ENCODE measurements at places on chromosomes 11 and 22.

DNA sequence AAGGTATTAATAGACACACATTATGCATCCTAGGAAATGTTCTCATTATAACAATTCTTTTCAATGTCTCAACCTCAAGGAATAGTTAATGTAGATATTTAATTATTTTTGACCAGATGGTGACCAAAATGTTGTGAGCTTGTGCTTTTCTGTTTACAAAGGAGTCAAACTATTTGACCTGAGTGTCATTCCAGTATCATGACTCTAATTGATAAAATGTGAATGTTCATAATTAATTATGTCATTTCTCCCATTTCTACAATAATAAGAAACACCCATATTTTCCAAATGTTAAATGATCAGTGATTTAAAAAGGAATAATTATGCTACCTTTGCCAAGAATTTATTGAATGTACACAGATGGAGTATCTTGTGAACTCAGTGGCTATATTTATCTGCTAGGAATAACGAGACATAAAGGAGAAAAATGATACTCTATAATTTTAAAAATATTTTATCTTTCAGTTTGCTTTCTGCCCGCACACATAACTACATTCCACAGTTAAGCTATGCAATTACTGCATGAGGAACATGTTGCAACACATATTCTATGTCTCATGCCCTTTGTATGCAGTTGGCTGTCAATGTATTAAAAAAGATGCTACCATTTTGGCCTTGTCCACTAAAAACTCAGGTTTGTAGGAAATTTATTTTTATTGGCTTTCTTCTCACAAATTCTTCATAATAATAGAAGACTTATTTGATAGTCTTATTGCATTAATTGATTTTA lies 376.7 kb upstream of the CCDC179 start:
- DNase-seq: no peak

DNA sequence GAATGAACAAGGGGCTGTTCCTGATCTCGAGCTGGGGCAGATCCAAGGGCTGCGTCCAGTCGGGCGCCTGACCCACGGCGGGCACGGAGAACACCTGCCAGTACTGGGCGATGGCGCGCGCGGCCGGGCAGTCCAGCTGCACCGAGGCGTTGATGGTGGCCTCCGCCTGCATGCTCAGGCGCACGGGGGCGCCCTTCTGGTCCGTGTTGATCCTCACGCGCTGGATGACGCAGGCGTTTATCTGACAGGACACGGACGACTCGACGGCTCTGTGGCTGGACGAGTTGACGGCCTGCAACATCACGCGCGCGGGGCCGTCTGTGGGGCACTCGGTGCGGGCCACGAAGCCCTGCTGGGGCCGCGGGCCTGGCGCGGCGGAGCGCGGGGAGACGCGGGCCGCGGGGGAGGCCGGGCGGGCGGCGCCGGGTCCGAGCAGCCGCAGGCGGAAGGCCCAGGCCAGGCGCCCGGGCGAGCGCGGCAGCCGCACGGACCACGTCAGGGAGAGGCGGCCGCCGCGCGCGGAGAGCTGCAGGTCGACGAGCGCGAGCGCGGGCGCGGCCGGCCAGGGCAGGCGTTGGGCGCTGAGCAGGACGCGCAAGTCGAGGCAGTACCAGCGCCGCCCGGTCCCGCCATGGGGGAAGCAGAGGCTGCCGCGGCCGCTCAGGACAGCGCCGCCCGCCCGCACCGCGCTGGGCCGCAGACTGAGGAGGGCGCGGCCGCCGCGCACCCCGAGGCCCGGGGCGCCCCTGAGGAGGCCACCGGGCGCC lies 511 bp downstream of the PKDREJ start:
- peak; percentile 21 for DNase-seq

GRCh38 chr11:19275496-19275895 lies 34.8 kb upstream of the E2F8 start:
- DNase-seq: no peak

- no peak for DNase-seq
These were observed 516 bp upstream of the SERPINH1 start for GRCh38 chr11:75561426-75562047.

- DNase-seq: no peak
These were observed 40.7 kb upstream of the CD82 start for GRCh38 chr11:44524751-44525201.

DNA sequence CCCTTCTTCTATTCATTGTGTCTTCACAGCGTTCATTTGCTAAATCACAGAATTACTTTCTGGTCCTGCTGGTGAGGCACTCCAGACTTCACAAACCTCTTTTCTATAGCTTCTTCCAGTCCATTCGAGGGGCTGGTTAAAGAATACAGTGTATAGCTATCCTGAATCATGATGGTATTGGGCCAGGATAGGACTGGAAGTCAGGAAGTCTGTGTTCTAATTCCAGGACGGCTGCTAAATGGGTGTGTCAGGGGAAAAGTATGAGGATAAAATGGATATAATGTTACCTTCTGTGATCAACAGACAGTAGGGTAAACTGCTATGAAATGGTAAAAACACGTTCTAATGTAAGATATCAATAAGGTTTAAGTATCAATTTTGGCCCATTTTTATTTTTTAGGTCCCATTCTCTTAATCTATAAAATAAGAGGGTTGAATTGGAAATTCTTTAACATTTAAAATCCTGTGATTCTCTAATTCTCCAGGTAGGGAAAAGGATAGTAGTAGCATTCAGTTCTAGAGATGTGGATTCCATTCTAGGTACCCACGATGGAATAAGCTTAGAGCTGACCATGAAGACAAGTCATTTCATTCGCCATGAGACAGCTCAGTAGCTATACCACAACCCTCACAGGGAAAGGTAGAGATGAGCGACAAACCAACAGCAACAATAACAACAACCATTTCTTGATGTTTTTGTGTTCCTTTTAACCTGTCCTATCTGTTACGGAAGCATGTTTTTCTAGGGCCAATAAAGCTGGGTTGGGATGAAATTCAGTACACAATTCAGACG lies 96.1 kb downstream of the SLC1A2 start:
- no peak for DNase-seq

GRCh38 chr11:27421819-27422494 lies 50.6 kb downstream of the LGR4 start:
- no peak for DNase-seq

Measured in activated gamma-delta T cell treated with Interleukin-2 at 50 U/mL for 16 hours (primary cell).